Ammon's horn (tissue), 1 donor: ENCODE measurements at places on chromosomes 16 and 17.

GRCh38 chr16:11234884-11235702 is 20.9 kb downstream of the SOCS1 start:
- no peak for DNase-seq

DNA sequence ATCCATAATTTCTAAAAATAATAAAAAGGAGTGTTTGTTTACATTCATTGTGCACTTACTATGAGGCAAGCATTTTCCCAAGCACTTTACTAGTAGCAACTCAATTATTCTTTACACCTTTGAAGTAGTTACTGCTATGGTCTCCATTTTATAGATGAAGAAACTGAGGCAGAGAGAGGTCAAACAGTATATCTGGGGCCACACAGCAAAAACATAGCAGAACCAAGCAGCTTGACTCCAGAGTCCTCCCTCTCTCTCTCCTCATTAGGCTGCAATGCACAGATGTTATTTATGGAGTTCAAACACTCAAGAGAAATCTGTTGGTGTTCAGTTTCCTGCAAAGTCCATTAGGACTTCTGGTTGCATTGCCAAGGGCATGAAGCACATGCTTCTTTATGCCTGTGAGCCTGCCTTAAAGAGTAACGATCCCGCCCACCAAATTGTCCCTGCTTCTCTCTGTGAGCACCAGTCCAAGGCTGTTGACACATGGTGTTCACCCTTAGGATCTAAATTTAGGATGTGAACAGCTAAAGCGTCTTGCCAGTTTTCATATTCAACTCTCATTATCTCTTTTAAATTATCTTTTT is 44.0 kb downstream of the GPRC5B start:
- DNase-seq: no peak

DNA sequence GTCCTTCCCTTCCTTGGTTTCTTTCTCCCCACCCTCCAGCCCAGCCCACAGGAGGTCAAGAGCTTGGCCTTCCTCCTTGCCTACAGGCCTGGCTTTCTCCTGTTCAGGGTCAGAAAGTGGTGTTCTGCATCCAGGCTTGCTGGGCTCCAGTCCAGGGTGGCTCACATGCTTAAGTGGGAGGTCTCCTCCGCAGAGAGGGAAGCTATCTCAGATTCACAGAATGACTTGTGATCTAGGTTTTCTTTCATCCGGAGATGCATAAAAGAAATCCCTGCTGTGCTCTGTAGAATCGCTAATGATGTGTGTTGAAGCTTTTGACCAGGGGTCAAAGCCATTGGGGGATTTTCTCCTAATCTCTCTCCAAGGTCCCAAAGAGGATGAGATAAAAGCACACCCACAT is 382.3 kb upstream of the EEF2KMT start:
- DNase-seq: no peak

DNA sequence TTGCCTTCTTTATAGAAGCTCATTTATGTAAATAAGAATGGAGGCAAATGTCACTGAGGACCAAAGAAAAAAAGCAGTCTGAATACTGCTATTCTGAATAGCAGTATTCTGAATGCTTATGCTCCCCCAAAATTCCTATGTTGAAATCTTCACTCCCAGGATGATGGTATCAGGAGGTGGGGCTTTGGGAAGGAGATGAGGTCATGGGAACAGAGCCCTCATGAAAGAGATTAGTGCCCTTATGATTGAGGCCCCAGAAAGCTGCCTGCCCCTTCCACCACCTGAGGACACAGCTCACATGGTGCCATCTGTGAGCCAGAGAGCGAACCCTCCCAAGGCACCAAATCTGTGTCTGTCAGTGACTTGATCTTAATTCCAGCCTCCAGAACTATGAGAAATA is 28.8 kb downstream of the HEATR6 start:
- DNase-seq: no peak

GRCh38 chr17:39057701-39058206 is 90.6 kb upstream of the FBXO47 start:
- no peak for DNase-seq
